Neural crest cell (in vitro differentiated cells): ENCODE measurements at places on chromosomes 3 and 15. TPM values are rescaled to one million over a fixed set of nuclear protein-coding genes. Genes with fewer than 3 reads are reported as not detected.

The ZNF860 gene
- 0.27 and 0.56 TPM in 2 replicates for total RNA-seq

The CA12 gene
- total RNA-seq, result 1.1 TPM in 2 replicates

The MESP1 gene
- 1.2 and 2.3 TPM in 2 replicates for total RNA-seq

The PIF1 gene
- total RNA-seq, result 53.2 and 62.7 TPM in 2 replicates

- no peak for DNase-seq
Measured at GRCh38 chr3:27653803-27654558, 68.1 kb downstream of the EOMES start.

GRCh38 chr15:92883163-92883875, 16.8 kb upstream of the CHD2 start:
- DNase-seq, result no peak

The FSIP1 gene
- 6.8 and 8.1 TPM in 2 replicates for total RNA-seq

The PCYT1A gene
- 30.2 and 31.0 TPM in 2 replicates for total RNA-seq
